T-helper 2 cell (primary cell): ENCODE measurements at places on chromosomes 11 and 22.
A peak's percentile ranks its signal among the peaks of the same experiment; 100 is the strongest.

DNA sequence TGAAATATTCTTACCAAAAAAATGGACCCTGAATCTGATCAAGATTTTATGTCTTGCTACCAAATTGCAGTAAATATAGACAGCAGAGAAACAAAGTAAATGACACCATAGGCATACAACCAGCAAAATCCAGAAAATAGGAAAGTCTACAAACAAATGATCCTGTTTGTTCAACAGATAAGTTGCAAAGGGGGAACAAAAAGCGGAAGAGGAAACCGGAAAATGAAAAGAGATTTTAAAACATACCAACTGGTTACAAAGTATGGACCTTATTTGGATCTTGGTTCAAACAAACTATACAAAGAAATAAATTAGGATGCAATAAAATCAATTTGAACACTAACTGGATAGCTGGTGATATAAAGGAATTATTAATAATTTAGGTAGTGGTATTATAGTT lies 92.0 kb downstream of the TMPRSS5 start:
- DNase-seq, result no peak

- DNase-seq, result no peak
Observed at GRCh38 chr22:49570032-49570848, 257.4 kb downstream of the BRD1 start.

- no peak for DNase-seq
Observed at GRCh38 chr11:115214644-115215234, 289.5 kb downstream of the CADM1 start.

DNA sequence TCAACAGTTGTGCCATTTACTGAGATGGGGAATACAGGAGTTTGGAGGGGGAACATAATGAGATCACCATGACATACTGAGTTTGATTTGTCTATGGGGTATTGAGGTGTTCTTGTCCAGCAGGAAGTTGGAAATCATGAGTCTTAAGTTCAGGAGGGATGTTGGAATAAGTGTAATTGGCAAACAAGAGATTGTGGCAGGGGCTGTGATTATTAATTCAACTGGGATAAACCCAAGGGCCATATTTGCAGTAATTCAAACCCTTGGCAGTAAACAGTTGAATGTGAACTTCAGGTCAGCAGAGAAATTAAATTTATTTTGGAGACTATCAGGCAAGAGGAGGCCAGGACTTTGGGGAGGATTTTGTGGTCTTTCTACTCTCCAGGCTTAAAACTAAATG lies 33.4 kb downstream of the ADM start:
- DNase-seq, result no peak

- DNase-seq, result peak; percentile 6
Observed at GRCh38 chr11:123103326-123103980, 41.5 kb upstream of the HSPA8 start.

GRCh38 chr11:110086892-110087309 lies 6.3 kb upstream of the ZC3H12C start:
- DNase-seq, result no peak

DNA sequence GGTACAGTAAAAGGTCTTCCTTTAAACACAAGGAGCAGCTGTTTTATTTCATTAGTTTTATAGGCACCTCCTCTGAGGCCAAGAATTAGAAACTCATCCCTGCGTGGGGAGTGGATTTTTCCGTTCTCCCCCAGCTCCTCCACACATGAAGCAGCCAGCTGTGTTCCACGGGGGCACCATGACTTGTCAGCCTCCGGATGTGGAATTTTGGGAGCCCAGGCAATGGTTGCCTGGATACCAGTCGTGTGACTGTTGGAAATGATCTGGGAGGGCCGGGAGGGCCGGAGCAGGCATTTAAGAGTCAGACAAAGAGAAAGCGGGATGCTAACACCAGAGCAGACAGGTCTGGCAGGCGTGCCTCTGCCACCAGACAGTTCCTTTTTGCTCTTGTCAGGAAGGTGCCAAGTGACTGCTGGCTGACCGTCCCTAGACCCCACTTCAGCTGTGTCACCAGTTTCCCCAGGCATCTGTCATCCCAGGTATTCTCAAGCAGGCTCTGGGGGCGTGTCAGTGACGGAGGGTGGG lies 15.9 kb upstream of the CDC42EP2 start:
- DNase-seq, result no peak

- no peak for DNase-seq
Observed at GRCh38 chr11:78449866-78450265, 32.2 kb upstream of the GAB2 start.

DNA sequence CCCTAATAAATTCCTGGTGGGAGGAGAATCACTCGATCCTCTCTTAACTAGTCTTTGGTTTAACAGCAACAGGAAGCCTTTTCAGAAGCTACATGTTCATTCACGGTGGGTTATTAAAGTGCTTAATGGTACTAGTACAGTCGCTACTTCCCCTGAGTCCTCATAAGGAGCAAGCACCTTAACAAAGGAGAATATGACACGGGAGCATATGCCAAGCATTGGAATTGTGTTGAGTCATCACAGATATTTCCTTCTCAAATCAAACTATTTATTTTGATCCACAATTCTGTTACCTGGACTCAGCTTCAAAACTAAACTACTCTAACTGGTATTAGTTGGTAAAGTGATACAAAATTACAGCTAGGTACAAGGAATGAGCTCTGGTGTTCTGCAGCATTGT lies 177.5 kb upstream of the CTSC start:
- no peak for DNase-seq

DNA sequence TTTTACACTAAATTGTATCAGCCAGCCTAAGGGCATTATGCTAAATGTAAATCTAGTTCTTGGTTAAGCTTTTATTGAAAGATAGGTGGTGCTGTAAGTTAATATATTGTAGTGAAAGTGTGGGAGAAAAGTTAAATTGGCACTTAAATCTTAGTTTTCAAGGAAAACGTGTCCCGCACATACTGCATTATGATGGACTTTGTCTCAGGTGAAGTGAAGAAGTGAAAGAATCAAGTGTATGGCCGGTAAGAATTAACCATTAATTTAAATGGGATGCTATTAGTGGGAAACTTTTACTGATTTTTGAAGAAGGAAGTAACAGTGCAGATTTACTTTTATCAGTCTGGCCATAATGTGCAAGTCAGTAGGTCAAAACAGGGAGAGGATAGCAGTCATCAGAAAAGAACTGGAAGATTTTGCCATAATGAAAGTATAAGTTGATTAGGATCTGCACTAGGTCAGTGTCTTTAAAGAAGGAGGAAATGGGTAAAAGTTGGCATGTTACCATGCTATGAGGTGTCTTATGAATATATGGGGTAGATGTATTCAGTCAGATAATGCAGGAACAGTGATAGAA lies 81.6 kb downstream of the PDHX start:
- no peak for DNase-seq

GRCh38 chr11:2445746-2446551 lies 1.1 kb downstream of the KCNQ1 start:
- no peak for DNase-seq

GRCh38 chr22:41123151-41123550 lies 30.8 kb downstream of the EP300 start:
- no peak for DNase-seq

DNA sequence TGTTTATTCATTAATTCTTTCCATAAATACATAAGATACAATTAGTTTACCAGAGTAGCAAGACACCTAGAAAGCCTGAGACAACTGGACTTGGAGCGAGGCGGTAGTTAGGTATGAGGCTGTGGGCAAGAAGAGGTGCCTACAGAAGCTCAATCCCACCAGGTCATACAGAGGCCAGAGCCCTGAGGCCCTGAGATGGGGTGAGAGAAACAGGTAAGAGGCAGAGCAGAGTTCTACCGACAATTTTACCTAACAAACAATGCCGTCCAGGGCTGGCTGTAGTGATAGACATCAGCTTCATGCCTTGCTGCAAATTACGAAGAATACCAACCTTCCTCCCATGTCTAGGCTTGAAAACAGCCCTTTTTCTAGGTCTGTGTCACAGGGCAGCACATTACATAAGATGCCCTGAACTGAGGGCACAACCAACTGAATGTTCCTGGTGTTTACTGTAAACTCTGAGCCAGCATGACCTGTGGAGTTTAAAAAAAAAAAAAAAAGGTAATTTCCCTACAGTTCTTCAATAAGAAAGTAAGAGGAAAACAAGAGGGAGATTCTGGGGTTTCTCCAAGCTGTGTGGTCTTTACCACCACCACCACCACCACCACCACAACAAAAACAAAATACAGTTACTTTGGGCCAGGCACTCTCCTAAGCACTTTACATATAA lies 105.8 kb downstream of the GAB2 start:
- no peak for DNase-seq

GRCh38 chr11:19892876-19893275 lies 180.2 kb downstream of the NAV2 start:
- DNase-seq, result no peak

DNA sequence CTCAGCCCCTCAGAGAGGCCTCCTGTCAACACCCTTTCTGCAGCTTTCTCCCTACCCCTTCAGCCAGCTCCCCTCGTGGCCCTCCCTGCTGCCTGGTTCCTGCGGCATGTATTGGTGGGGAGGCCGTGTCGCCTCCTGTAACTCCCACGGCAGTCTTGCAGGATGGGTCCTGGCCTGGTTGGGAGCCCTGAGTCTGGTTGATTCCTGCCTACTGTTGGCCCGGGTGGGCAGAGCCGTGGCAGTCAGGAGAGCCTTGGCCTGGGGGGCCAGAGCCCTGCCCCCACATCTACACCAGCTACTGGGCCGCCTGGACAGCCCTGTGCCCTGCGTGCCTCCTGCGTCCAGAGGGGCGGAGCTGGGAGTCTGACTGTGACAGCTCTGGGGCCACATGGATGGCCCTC lies 30.3 kb upstream of the GRAMD4 start:
- DNase-seq, result no peak

DNA sequence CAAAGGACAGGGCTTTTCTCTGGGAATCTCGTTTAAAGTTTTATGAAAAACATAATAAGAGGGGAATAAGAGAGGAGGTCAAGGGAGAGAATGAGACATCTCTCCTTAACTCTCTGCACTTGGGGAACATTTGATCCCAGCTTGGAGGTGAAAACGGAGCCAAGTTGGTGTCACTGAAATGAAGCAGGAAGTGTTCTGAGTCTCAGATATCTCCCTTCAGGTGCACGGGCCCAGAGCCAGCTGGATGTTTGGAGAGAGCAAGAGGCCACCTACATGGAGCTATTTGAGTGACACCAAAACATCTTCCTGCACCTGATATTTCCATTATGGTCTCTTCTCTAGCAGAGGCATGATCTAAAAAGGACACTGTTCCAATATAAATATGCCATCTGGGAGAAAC lies 85.7 kb downstream of the BLID start:
- no peak for DNase-seq

GRCh38 chr22:36068776-36069344 lies 40.2 kb upstream of the RBFOX2 start:
- DNase-seq, result no peak

DNA sequence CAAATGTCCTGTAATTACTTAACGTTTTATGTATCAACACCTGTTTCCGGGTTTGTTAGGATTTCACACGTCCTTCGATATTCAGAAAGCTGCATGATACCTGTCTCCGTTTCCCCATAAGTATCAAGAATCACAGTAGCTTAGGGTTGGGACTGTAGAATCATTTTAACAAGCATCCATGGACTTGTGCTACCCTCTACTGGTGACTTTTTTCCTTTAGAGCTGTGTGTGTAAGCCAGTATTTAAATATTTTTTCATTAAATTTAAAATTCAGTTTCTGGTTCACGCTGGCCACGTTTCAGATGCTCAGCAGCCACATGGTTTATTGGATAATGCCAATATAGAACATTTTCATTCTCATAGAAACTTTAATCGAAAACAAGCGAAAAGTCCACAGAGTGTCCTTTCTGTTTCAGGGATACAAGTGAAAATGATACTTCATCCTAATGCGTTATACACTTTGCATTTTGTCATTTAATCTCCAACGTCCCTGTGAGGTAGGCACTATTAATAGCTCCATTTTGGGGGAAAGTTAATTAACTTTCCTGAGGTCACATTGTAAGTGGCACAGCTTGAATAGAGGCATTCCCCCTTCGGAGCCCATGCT lies 61.5 kb upstream of the SLC25A18 start:
- no peak for DNase-seq

DNA sequence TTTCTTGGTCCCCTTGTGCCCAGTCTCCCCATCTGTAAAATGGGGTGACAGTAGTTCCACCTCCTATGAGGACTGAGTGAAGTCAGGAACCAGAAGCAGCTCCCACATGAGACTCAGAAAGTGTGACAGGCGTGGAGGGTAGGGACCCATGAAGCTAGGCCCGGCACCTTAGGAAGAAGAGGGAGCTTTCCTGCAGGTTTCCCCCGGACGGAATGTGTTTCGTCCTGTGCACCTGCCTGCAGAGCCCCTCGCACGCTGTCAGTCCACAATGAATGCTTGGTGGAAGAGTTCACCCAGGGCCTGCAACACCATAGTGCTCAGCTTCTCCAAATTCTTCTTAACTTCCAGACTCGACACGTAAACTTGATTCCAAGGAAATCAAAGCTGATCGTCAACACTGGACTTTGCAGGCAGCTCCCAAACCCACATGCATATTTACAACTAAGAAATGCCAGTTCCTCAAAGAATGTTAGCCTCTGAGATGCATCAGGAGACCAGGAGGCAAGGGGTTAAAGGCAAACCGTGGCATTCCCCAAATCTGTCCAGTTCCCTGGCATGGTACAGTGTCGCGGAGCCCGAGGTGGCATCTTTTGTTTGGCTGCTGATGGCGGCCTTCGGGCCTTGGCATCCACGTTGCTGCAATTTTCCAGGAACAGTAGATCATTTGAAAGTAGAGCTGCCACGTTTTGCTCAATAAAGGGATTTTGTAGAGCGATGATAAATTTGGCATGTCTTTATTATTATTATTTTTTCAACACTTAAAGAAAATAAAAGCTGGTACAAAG lies 15.4 kb downstream of the LRP5 start:
- DNase-seq, result no peak

GRCh38 chr11:33445761-33446161 lies 188.6 kb downstream of the HIPK3 start:
- DNase-seq, result no peak

- no peak for DNase-seq
Observed at GRCh38 chr22:35219012-35219411, 38.3 kb upstream of the HMGXB4 start.

DNA sequence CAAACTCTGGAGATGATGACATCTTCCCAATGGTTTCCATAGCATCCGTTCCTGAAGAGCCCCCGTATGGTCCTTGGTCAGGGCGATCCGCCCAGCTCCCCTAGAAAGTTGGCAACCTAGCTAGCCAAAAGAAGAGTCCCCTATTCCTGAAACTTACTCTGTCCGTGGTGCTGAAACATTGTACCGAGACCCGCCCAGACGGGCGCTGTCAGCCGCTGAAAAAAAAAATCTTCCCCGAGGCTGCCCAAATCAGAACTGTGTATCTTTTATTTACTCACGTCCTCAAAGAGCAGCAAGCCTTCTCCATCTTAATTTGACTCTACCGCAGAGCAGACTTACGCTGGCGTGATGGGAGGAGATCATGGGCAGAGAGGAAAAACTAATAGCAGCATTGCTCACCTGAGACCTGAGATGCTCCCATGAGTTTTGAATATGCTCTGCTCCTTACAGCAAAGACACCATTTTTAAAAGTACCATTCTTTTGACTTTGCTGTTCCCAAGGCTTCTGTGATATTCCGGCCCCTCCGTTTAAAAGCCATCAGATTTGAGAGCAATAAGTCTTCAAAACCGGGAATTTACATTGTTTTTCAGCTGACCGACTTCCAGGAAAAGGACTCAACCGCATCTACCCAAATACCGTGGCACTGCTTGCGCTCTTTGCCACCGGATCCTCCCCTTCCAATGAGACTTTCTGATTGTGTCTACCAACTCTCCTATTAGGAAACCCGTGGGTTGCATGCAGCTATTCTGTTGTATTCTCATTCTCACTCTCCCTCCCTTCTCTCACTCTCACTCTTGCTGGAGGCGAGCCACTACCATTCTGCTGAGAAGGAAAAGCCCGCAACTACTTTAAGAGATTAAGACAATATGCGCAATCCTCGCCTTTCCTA lies at the start of gene SLC17A6:
SLC17A6 (plus strand) TSS at position 786 of the 890 bp plus-strand sequence. CDS start 153 bp downstream, outside the sequence.
- no peak for DNase-seq

- DNase-seq, result no peak
Observed at GRCh38 chr11:2094354-2095197, 44.6 kb downstream of the IGF2 start.
